ENCODE measurements at places on chromosomes 3 and 15.

GRCh38 chr3:171284308-171285075 is 175.7 kb downstream of the TNIK start:
- peak; percentile 2 for DNase-seq

GRCh38 chr3:149368674-149369497 is 8.6 kb downstream of the TM4SF1 start:
- DNase-seq, result no peak

GRCh38 chr3:11522398-11522715 is 121.4 kb downstream of the VGLL4 start:
- DNase-seq, result no peak

- no peak for DNase-seq
These were observed 87.7 kb downstream of the ATP10A start for GRCh38 chr15:25775317-25775912.
